ENCODE measurements at places on chromosomes 2 and 18.
A peak's percentile ranks its signal among the peaks of the same experiment; 100 is the strongest.

DNA sequence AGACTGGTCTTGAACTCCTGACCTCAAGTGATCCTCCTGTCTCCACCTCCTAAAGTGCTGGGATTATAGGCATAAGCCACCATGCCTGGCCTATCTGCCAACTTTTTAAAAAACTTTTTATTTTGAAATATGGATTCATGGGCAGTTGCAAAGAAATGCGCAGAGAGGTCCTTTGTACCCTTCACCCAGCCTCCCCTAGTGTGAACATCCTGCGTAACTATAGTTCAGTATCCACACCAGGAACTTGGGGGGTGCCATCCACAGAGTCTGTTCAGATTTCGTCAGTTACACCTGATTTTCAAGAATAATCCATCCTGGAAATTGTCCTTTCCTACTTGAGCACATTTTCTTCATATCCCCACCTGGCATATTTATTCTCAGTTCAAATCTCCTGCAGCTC lies 33.0 kb downstream of the EFR3B start:
- DNase-seq, result no peak

- DNase-seq, result no peak
Measured at GRCh38 chr2:221228214-221228769, 343.8 kb downstream of the EPHA4 start.

- DNase-seq, result peak; percentile 14
Measured at GRCh38 chr2:76953733-76954347, 568.3 kb downstream of the LRRTM4 start.

- peak; percentile 48 for DNase-seq
Measured at GRCh38 chr18:23593720-23594119, 7.4 kb upstream of the NPC1 start.

DNA sequence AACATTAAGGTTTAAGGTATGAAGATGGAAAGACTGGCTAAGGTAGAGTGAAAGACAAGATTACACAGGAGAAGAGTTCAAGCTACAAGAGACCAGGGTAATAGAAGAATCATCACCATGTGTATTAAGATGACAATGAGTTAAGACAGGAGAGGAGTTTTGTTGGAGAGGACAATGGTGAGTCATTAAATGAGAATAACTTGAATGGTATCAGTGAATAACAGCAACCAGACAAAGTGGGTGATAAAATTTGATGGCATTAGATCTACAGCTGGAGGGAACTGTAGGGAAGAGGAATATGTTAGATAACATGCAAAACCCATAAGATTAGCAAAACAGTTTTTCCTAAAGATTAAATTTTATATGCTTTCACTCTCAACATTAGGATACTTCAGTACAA lies 18.8 kb upstream of the ENOSF1 start:
- no peak for DNase-seq

Data from RWPE1 (cell line).